ENCODE measurements at places on chromosomes 2 and 18. TPM values are rescaled to one million over a fixed set of nuclear protein-coding genes. Genes with fewer than 3 reads are reported as not detected.

The PIK3C3 gene
- total RNA-seq, result 76.7 TPM

The PTH2R gene
- not detected for total RNA-seq

The EHD3 gene
- total RNA-seq, result 11.8 TPM

The WBP1 gene
- 27.3 TPM for total RNA-seq

The INHBB gene
- total RNA-seq, result 6.1 TPM

DNA sequence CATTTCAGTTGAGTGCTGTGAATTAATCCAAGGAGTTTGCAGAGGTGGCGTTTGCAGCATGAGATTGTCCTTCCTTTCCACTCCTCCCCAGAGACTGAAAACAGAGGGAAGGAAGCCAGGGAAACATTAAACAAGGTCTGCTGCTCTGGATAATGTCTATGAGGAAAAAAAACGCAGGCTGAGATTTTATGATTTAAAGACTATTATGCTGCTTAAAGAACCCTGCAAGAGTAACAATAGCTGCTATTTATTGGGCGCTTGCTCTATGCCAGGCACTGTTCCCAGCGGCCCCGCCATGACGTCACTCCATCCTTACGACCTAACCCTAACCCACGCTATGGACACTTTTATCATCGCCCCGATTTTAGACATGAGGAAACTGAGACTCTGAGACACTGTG, 222.4 kb downstream of the BCL2 start:
- no peak for DNase-seq

GRCh38 chr18:35095983-35096676, 54.9 kb downstream of the MAPRE2 start:
- DNase-seq, result no peak

- no peak for DNase-seq
Observed at GRCh38 chr2:60706021-60706420, 50.0 kb upstream of the PAPOLG start.

- no peak for DNase-seq
Observed at GRCh38 chr2:64260817-64261216, 116.6 kb upstream of the PELI1 start.

DNA sequence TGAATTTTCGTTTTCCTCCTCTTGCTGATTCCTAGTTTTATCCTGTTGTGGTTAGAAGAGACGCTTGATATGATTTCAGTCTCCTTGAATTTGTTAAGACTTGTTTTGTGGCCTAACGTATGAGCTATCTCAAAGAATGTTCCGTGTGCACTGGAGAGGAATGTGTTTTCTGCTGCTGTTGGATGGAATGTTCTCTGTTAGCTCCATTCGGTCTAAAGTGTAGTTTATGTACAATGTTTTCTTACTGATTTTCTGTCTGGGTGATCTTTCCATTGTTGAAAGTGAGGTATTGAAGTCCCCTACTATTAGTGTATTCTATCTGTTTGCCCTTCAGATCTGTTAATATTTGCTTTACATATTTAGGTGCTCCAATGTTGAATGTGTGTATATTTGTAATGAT, 25.9 kb downstream of the COLEC11 start:
- no peak for DNase-seq

DNA sequence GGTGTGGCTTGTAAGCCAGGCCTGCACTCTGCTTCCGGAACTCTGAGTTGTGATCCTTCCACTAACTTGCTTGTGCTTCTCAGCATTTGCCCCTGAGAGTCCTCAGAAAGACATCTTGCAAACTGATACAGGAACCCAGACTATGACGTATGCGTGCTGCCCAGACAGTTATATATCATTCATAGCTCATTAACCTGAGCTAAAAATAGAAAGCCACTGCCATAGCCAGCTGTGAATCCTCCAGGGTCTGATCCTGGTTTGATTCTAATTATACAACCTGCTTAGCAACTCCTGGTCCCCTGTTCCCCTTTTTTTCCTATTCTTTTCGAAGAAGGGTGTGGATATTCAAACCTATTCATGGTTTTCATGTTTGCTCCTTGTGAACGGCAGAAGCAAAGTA, 63.7 kb downstream of the MARCHF4 start:
- DNase-seq, result no peak

DNA sequence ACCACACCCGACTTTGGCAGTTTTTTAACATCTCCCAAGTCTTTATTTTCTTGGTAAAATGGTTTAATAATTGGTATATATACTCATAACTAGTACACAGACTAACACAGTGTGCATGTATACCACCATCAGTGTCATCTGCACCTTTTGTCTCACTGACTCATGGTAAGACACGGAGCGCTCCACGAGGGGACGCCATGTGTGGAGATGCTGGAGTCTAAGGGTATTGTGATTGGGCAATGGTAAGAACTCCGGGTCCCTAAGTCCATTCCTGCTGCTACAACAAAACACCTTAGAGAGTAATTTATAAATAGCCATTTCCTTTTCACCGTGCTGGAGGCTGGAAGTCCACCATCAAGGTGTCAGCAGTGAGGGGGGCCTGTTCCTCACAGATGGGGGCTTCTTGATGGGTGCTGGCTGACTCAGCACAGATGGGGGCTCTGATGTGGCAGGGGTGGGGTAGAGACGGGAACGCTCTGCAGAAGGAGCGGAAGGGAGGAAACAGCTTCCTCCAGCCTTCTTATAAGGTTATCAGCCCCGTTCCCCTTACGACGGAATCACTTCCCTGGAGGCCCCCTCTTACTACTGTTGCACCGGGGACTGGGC, 42.0 kb upstream of the EDAR start:
- no peak for DNase-seq

All from cerebellum (tissue), 4 donors.